Activated CD4-positive, alpha-beta T cell treated with anti-CD3 and anti-CD28 coated beads, Interleukin-2, amount 50 U/mL, for 16 hours (primary cell): ENCODE measurements at places on chromosomes 13 and 19.

DNA sequence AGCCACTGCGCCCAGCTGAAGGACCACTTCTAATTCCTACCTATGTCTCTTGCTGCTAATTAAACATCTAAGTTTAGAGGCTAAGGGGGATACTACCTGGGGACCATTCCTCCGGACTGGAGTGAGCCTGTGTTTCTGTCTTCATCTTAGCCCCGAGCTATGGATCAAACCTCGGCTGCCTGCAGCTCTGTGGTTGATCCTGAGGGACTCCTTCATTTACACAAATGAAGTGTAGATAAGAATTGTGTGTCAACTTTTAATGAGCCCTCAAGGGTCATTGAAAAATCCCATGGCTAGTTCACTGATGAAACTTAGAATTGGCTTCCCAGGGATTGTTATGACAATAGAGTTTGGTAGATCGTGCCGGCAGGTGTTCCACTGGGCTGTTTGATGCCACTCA, 31.5 kb upstream of the OR10H1 start:
- DNase-seq = no peak

DNA sequence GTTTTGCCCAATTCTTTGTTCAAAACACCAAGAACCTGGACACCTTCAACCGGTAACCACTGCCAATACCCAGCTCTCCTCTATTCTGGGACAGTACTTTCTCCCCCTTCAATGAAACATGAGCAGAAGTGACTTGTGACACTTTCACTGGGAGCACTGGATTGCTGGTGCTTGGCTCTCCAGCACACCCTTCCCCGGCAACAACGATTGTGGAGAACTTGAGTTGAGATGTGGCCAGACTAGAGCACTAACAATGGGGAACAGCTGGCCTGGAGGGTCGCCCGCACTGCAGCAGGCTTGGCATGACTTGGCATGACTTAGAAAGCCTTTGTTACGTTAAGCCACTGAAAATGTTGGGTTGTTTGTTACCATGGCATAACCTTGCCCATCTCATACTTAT, 7.5 kb upstream of the B3GLCT start:
- DNase-seq = no peak

DNA sequence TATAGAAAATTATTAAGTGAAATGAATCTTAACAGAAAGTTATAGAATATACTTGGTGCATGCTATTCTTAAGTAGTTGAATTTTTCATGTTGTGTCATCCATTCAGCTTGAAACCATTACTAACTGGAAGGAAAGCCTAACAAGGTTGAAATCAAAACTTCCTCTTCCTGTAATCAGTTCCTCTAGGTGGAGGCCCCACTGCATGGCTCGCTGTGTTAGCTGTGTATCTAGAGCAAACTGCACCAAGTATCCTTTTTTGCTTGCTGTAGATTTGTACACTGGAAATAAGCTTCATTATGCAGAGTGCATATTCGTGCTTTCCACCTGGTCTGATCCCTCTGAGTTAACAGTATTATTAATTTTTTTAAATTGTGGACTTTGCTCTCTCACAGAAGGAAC, 1146.1 kb downstream of the EFNB2 start:
- no peak for DNase-seq

DNA sequence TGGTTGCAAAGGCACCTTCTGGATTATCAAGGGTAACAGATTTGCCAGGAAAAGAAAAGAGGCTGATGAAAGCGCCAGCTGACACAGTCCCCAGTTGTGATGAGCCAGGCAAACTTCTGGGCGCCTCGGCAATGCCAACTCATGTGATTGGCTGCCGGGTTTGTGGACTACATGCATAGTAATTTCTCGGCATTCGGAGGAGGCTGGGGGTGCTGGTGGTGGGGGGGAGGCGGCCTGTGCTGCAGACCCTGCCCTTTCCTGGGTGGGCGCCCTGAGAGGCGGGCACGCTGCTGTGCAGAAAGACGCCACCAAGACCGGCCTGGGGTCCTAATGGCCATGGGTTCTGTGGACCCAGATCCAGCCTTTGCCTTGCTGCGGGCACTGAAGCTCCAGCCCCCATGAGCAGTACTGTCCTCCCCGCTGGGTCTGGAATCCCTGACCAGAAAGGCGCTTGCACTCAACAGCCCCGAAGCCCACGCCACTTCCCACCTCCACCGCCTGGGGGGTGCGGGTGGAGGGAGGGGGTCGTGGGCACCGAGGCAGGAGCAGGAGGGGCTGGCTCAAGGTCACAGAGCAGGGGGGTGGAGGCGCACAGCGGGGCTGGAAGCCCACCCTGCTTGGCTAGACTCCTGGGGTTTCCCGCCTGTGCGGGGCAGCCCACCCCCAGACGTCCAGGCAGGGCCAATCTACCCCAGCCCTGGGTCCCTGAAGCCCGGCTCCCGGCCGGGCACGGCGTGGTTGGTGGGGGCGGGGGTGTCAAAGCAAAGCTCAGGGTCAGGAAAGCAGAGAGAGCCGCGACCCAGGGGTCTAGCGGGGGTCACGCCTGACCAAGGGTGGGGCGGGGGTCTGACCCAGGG, 1.0 kb downstream of the DIRAS1 start:
- DNase-seq = no peak

DNA sequence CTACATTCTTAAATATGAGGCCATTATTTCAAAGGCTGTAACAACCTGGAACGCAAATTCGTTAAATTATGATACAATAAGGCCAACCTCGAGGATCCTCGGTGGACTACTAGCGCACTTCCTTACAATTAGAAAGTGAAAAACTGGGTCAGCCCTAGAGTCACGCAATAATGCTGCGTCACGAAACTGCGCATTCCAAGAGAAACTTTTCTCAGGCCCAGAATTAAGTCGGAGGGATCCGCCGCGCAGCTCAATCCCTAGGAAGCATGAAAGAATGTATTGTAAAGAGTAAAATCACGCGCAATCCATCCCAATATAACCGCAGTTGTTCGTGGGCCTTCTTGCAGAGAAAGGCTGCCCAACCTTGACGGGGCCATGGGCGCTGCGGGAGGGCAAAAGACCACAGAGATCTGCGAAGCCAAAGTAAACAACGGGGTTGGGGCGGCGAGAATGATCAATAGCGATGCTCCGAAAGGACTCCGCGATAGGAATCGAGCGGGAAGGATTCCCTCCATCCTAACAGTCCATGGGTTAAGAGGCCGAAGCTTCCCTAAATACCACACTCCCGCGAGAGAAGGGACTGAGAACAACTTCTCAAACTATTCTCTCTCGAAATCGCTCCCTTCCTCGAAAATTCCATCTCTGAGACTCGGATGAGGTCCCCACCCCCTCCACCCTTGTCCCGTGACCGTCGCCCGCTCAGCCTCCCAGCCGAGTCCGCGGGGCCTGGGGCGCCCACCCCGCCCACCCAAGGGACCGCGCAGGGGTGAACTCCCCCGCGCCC, 564 bp downstream of the SPART start:
- peak; percentile 29 for DNase-seq

DNA sequence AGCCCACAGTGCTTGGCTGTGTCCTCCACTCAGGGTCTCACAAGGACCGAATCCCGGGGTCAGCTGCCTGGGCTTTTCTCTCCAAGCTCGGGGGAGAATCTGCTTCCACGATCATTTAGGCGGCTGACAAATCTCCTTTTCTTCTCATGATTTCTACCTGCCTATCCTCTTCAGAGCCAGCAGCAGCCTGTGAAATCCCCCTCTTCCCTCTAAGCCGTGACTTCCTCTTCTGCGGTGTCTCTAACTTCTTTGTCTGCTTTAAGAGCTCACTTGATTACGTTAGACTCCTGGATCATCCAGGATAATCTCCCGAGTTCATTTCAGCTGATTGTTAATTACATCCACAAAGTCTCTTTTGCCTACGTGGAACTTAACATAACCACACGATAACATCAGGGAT, 22.5 kb upstream of the ZNF845 start:
- DNase-seq = no peak

GRCh38 chr19:44552324-44552723, 22.8 kb upstream of the CEACAM20 start:
- peak; percentile 33 for DNase-seq

- no peak for DNase-seq
Observed at GRCh38 chr19:53768401-53768800, 55.7 kb downstream of the NLRP12 start.
